ENCODE measurements at places on chromosomes 5 and 9. TPM values are rescaled to one million over a fixed set of nuclear protein-coding genes. Genes with fewer than 3 reads are reported as not detected.

Gene GPR150
- total RNA-seq = 0.34 TPM

Gene BICD2
- total RNA-seq = 20.5 TPM

Gene OR13D1
- total RNA-seq = not detected

Gene PCDHAC2
- not detected for total RNA-seq

All from activated naive CD8-positive, alpha-beta T cell treated with anti-CD3 and anti-CD28 coated beads for 36 hours (primary cell).